CD4-positive, alpha-beta memory T cell (primary cell): ENCODE measurements at places on chromosomes 12 and 14.

- DNase-seq = no peak
Measured at GRCh38 chr12:100964028-100964427, 169.5 kb downstream of the ANO4 start.

- DNase-seq = no peak
Measured at GRCh38 chr14:72743626-72744025, 150.3 kb downstream of the DPF3 start.

- DNase-seq = no peak
Measured at GRCh38 chr12:28874758-28875157, 274.3 kb upstream of the FAR2 start.

DNA sequence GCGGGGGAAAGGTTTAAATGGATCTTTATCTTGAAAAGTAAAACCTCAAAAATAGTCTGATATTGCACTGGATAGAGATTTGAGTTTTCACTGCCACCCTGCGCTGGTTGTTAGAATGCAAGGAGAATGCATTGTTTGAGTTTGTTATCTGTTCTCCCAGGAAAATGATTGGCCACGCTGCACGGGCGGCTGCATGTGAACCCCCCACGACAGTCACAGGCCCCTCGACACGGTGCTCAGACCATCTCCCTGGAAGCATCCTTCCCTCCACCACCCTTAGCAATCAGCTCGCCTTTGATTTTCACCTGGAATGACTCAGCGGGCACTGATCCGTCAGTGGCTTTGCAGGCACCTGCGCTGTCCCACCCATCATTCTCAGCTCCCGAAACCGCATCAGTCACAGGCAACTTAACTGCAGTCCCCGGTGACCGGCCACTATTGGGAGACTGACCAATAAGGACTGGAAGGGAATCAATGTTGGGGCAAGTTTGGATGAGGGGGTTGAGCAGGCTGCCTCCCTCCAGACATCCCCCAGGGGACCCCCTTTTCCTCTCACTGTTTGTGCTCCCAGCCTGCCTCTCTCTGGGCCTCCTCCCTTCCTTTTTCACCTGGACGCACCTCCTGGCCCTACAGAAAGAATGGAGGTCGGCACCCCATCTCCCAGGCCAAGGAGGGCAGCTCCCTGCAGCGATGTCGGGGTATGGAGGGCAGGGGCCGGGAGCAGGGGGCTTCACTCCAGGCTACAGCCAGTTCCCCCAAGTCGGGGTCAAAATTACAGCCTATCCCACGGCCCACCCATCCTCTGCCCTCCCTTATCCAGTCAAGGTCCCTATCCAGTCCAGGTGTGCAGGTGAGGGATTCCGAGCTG lies 28.5 kb upstream of the C14orf180 start:
- no peak for DNase-seq

DNA sequence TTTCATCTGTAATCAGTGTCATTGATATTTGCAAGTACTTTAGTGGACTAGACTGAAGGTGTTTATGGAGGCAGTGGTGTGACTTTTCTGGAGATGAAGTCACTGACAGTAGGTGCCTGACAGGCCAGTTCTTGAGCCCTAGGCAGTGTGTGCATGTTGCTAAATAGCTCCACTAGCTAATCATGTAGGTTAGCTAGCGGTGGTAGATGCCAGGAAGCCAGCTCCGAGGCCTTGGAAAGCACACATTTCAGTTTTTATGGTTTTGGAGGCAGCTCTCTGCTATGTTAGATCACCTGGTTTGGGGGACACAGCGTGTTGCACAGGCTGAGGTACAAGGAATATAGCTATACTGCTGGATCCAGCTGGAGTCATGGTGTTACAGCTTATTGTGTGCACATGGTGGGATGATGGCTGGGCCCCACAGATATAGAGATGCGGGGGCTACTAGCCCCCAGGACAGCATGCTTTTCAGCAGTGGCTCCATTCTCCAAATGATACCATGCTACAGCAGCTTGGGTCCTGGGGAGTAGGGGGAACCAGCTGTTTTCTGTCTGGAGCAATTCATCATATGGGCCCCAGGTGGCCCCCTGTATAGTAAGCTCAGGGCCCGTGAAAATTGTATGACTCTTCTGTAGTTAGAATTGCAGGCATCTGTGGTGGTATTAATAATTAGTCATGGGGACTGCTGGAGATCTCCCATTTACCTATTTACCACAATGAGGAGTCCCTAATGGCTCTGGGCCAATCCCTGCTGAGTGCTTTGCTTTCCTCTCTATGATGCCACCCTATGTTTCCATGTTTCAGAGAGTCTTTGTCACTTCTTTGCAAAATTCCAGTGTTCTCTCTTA lies 367.2 kb upstream of the LMO3 start:
- no peak for DNase-seq

- DNase-seq = no peak
Measured at GRCh38 chr12:6326316-6327228, 15.3 kb downstream of the TNFRSF1A start.

DNA sequence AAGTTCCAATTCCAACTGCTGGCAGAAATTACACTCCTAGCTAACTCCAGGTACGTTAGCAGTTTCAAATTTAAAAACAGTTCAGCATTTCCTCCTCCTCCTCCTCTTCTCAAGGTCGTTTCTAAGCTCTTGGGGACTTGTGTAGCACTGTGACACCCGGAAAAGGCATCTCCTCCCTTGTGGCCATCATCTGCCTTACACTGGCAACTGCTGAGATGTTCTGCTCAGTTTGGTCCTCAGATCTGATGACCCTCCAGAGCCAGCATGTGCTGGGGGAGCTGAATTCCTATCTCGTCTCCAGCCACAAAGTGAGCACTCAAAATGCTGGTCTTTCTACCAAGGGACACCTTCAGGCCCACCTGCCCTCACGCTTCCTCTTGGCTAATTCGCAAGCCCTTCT lies 43.5 kb upstream of the CDKN3 start:
- no peak for DNase-seq

- no peak for DNase-seq
Measured at GRCh38 chr12:78881685-78882084, 17.1 kb downstream of the SYT1 start.

DNA sequence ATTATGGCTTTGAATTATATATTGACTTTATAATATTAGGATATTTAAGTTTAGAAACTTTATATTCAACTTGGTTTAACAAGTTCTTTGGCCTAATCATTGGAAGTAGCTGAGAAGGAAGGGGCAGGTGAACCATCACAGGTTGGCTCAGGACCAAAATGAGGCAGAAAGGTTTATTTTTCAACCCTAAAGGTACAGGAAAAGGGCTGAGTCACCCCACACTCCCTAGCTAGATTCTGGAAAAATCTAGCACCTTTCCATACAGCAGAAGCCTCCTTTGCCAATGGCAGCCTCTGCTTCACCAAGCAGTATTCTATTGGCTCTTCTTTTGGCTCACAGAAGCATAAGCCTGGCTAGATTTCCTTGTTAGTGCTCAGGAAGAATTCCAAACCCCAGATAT lies 19.3 kb upstream of the MED6 start:
- no peak for DNase-seq

DNA sequence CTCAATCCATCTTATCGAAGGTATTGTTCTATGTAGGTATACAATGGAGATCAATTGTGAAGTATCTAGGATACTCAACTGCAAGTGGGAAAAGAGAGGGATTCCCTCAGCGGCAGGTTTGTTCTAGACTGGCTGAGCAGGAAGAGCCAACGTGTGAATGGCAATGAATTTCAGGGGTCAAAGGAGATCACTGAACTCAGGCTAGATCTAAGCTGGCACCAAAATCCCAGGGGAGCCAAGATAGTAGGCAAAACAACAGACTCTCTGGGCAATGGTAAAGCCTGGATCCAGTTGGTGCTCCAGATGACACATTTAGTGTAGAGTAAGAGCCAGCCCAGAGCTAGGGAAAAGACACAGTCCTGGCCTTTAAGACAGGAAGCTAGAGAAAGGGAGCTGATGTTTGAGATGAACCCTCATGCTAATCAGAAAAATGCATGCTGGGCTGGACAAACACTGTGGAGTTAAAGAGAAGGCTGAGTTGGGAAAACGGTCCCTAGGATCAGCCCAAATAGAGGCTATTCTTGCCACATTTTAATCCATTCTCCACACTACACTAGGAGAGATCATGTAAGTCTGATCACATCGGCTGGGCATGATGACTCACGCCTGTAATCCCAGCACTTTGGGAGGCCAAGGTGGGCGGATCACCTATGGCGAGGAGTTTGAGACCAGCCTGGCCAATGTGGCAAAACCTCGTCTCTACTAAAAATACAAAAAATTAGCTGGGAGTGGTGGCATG lies 45.6 kb downstream of the EFCAB11 start:
- no peak for DNase-seq

GRCh38 chr12:43180242-43180641 lies 371.8 kb downstream of the ADAMTS20 start:
- DNase-seq = no peak

- no peak for DNase-seq
Measured at GRCh38 chr14:58873228-58873953, 235.6 kb downstream of the DACT1 start.

- no peak for DNase-seq
Measured at GRCh38 chr12:125104982-125105381, 39.7 kb downstream of the AACS start.

GRCh38 chr12:128069359-128069997 lies 197.5 kb upstream of the TMEM132C start:
- DNase-seq = no peak

GRCh38 chr14:58166005-58166983 lies 14.3 kb upstream of the ARMH4 start:
- DNase-seq = peak; percentile 51

- DNase-seq = no peak
Measured at GRCh38 chr12:68956466-68956865, 23.5 kb upstream of the CPM start.

- DNase-seq = no peak
Measured at GRCh38 chr14:63523735-63524426, 19.3 kb downstream of the PPP2R5E start.

GRCh38 chr12:3718100-3718499 lies 34.8 kb downstream of the CRACR2A start:
- DNase-seq = no peak

GRCh38 chr12:104852102-104852501 lies 106.0 kb downstream of the SLC41A2 start:
- no peak for DNase-seq

GRCh38 chr14:52846591-52846990 lies 55.2 kb upstream of the GNPNAT1 start:
- no peak for DNase-seq

DNA sequence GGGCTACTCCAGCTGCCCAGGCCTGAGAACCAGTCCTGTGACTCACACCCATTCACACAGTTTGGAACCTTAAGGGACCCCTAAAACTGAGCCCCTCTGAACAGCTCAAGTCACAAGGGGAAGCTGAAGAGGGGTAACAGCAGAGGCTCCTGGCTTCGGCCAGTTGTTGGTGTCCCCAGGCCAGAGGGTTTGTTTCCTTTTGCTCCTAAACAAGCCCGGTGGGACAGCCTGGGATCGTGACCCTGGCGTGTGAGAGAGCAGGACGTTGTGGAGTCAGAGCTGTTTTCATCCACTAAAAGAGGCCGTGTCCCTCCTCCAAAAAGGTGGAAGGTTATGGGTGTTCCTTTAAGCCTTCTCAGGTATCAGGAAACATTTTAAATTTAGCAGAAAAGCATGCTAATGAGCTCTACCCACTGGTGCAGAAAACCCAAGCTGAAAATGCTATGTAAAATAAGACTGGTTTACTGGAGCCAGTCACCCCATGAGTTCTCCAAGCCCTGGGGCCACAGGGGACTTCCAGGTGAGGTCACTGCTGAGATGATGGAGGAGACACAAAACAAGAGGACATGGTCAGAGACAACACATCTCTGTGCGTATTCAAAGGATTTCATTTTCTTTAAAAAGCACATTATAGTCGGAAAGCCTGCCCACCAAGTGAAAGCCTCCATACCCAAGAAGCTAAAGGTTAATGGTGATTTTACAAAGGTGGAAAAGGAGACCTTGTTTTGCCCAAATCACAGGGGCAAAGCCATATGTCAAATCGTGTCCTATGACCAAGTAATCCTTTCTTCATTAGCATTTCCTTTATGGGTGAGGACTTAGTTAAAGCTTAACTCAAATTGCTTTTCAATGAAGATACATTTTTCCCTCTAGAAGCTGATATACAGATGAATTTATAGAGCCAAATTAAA lies 14.1 kb downstream of the PRKAB1 start:
- no peak for DNase-seq

- no peak for DNase-seq
Measured at GRCh38 chr12:103698752-103699560, 111.9 kb downstream of the STAB2 start.

- no peak for DNase-seq
Measured at GRCh38 chr12:116204169-116204568, 73.3 kb downstream of the MED13L start.

DNA sequence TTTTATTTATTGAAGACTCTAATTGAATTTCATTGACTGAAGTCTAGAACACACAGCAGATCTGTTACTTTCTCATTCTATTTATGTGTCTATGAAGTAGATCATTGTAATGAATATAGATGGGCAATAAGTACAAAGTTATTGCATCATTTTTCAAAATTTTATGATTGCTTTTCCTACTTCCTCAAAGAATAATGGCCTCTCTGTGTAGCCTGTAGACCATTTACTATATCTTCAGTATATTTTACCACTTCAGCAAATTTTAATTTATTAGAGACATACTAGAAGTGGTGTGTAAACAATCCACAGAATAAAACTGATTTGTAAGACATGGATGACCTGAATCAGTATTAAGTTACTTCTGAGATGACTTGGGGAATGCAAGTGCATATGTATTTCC lies 291.7 kb upstream of the FAR2 start:
- no peak for DNase-seq

- no peak for DNase-seq
Measured at GRCh38 chr12:100827901-100828520, 33.4 kb downstream of the ANO4 start.

DNA sequence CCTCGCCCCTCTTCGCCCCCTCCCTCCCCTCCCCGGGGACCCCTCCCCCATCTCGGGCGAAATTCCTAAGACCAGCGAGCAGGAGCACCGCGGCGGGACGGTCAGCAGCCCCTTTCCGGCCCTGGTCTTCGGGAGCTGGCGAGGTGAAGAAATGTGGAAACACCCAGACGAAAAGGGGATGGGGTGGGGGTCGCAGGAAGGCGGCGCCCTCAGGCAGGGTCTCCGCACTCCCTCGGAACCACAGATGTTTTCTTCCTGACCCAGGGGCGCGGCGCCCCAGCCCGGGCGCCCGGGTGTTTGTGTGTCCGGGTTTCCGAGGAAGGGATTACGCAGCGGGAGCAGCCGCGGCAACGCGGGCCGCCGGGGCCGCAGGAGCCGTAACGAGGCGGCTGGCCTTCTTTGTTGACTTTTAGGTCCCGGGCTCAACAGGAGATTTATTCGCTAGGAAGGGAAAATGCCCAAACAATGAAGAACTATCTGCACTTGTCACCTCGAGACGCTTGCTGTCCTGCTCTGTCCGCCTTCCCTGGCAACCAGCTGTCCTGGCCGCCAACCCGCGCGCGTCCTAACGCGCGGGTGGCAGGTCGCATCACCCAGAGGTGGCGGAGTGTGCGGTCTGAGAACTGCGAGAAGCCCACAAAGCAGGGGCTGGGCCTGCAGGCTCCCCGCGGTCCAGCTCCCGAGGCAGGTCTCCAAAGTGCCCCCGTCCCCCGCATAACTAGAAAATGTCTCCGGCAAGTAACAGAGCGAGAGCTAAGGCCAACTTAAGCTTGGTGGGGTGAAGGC lies 7.0 kb downstream of the FOXA1 start:
- DNase-seq = no peak
